ENCODE measurements at places on chromosomes 12 and 14.
A peak's percentile ranks its signal among the peaks of the same experiment; 100 is the strongest.

GRCh38 chr12:12461923-12462315, 100.7 kb downstream of the DUSP16 start:
- ATAC-seq: peak; percentile 94

DNA sequence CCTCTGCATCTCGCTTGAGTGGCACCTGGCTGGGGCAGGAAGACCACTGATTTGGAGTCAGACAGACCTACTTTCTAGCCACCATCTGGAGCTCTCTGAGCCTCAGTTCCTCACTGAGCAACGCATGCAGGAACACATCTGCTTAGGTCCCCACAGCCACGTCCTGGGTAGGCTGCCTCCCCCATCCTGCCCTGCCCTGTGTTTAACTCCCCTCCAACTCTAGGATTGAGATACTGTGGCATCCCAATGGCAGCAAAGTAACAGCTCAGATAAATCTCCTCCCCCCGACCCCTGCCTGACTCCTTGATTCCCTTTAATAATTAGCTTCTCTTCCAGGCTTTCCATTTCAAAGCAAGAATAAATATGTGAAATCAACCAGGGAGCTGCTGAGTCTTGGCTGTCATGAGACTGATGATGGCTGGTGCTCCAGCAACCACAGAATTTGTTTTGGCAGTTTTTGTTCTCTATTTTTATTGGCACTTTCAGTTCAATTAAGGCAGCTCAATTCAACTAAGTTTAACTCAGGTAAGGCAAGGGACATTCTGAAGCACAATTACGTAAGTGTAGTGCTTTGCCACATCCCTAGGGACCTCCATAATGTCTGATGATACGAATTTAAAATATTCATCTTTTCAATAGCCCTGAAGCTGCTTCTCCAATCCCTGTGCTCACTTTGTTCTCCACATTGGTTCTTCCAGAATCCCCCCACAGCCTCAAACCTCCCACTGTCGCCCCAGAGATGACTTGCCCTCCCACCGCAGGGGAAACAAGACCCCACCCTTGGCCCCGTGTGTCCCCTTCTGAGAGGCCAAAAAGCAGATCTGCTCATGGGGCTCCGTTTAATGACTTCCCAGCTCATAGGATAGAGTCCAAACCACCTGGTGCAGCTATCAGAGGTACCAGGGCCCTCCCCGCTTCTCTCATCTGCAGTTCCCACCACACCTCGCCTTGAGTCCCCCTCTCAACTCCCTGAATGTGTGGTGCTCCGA, 58.2 kb downstream of the ESR2 start:
- no peak for ATAC-seq

- ATAC-seq: no peak
Observed at GRCh38 chr12:132015686-132016430, 66.1 kb downstream of the EP400 start.

- no peak for ATAC-seq
Observed at GRCh38 chr14:63996625-63997220, 143.9 kb downstream of the SYNE2 start.

DNA sequence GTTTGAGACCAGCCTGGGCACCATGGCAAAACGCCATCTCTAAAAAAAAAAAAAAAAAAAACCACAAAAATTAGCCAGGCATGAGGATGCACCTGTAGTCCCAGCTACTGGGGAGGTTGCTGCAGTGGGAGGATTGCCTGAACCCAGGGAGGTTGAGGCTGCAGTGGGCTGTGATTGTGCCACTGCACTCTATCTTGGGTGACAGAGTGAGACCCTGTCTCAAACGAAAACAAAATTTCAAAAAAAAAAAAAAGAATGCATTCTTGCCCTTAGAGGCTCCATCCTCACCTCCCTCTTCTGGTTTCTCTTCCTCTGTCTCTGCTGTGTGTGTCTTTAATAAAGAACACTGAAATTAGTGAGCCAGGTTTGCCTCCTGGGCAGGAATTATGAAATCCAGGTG, 107.8 kb downstream of the VCPKMT start:
- no peak for ATAC-seq

GRCh38 chr12:1147821-1148220, 156.8 kb downstream of the ERC1 start:
- ATAC-seq: no peak

- no peak for ATAC-seq
Observed at GRCh38 chr12:2589381-2589780, 205.4 kb upstream of the FKBP4 start.

GRCh38 chr14:91466192-91466591, 43.9 kb downstream of the PPP4R3A start:
- ATAC-seq: no peak

DNA sequence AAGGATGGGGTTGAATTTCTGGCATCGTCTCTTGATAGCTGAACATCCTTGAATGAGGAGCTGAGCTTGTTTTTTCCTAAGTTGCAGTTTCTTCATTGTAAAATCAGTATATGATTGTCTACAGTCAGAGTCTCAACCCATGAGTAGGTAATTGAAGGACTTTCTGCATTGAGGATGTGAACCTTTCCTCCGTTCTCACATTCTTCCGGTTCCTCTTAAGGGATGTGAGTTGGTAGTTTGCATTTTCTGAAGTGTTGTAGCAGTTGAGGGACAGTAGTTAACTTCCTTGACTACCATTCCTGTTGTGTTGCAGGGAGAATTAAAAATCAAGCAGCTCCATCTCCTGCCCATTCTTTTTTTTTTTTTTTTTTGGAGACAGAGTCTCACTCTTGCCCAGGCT, 19.1 kb downstream of the TPCN1 start:
- no peak for ATAC-seq

DNA sequence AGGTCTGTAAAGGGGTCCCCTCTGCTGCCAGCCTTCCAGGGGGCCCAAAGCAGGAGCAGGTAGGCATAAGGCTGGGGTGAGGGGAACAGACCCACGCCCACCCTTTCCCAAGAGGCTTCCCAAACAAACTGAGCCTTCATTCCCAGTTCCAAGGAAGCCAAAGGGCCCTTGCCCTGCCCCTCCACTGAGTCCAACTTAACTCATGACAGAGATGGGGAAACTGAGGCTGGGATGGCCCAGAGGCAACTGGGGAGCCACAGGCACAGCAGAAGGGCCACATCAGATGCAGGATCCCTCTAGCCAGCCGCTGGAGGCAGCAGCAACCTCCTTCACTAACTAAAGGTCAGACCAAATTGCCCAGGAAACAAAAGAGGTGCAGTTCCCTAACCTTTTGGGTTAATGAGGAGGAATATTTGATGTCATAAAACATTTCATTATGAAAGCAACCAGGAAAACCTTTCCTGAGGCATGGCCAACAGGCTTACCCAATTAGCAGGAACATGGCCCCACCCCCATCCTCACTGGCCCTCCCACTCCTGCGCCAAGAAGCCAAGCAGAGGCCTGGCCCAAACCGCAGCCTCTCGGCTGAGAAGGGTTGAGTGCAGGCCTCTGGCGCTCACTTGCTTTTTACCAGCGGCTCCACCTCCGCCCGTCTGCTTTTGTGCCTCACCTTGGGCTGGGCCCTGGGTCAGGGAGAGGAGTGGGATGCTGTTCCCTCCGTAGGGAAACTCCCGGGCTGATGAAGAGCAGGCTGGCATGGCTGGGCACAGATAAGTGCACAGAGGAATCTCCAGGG, 293.5 kb upstream of the RTL1 start:
- ATAC-seq: no peak

DNA sequence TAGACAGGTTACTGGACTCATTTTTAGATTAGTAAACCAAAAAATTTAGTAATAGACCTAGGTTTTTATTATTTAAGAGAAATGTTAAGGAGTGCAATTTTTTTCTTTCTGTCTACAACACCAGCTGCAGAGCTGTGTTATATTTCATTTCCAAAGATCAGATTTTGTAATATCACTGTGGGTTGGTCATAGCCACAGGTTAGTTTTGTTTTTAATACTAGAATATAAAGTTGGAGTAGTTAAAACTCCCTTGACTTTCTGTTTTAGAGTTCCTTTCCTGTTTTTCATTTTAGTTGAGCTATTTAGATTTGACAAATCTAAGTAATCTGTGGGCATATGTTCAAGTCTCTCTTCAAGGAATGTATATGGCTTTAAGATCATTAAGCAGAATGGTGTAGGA, 30.7 kb upstream of the GARIN2 start:
- peak; percentile 71 for ATAC-seq

- ATAC-seq: no peak
Observed at GRCh38 chr14:24058260-24058950, 6.6 kb downstream of the CARMIL3 start.

DNA sequence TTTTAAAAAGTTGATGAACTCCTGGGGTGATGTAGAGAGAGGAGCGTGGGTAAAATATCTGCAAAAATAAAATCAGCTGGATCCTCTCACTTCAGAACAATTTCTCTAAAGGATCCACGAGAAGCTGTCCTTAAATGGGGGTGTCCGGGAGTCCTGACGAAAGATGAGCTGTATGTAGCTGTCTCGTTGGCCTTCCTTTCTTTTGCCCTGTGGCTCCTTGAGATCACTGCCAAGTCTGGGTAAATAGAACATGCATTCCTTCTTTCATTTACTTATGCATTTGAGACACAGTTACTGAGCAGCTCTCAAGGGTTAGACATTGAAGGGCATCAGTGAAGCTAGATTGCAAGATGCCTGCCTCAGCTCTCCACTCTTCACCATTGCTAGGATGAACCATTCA, 35.2 kb upstream of the TXNRD1 start:
- ATAC-seq: no peak

DNA sequence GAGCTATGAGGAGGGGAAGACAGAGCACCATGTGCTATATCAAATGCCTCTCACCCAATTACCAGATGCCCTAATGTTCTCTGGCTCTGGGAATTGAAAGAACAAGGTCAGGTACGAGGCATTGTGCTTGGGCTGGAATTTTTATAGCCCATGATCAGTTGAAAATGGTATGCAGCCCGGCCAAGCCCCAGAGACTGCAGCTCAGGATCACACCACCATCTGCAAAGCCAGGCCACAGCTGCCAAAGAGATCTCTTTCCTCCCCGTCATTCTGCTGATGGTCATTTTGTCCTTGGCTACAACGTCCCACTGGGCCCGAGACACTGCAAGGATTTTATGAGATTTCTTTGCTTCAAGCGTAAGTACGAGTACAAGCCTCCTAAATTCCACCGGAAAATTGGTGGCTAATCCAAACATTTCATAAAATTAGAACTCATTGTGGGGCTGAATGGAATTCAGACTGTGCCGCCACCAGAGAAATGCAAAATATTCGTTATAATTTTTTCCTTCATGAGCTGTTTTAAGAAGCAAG, 15.1 kb downstream of the NUAK1 start:
- ATAC-seq: no peak

DNA sequence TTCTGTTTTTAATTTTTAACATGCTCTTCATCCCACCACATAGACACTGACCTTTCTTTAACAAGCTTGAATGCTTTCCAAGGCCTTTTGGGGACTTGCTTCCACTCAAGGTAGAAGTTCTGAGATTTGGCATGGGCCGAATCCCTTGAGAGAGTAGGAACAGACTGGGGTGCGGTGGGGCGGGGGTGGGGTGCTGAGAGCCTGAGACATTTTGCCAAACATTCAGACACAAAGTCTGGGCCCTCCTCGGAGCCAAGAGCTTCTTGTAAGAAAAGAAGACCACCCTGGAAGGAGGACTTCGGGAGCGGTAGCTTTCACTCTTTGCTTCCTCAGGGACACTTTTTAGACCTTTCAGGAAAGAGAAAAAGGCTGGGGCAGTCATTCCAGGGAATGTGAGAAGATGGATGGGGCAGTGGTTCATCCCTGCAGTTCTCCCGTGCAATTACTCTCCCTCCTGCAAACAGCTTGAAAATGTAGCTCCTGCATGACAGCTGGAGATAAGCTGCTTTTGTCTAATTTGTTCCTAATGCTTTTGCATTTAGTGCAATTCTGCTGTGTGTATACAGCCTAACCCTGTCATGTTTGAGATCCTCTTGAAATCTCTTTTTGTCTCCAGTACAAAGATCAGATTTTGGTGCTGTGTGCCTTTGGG, 16.3 kb upstream of the MYO1H start:
- ATAC-seq: no peak

DNA sequence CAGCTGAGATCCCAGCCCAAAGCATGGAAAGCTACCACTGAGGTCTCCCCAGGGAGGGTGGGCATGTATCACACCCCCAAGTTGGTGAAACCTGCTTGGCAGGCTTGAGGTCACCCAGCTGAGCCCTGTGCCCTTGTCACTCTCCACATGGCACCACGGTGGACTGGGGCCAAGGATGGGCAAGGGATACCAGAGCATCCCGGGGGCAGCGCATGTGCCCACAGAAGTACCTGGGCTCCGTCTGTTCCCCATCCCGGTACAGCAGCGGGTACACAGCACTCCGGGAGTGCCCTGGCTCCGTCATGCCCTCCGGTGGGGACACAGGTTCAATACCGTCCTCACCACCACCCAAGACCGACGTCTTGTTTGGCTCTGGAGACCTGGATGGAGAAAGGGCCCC, 38.0 kb downstream of the RFLNA start:
- ATAC-seq: no peak
